Fibroblast of villous mesenchyme (primary cell): ENCODE measurements at places on chromosomes 11 and 22. TPM values are rescaled to one million over a fixed set of nuclear protein-coding genes. Genes with fewer than 3 reads are reported as not detected.
A peak's percentile ranks its signal among the peaks of the same experiment; 100 is the strongest.

DNA sequence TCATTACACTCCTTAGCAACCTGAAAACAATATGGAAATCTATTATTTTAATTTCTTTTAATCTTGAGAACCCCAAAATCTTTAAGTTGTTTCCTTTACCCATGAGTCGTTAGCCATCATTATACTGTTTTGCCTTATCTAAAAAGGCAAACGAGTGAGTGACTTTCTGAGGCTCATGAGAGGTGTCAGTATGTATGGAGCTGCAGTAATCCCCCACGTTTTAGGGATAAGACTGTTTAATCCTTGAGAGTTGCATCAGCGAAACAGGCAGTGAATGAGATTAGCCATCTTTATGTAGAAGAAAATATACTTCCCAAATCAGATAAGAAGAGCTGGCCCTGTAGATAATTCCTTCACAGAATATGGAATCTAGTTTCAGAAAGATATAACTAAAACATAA is 1147.0 kb downstream of the DLG2 start:
- DNase-seq, result no peak

- DNase-seq, result peak; percentile 95
Observed at GRCh38 chr11:135075740-135076139, 663.7 kb upstream of the B3GAT1 start.

DNA sequence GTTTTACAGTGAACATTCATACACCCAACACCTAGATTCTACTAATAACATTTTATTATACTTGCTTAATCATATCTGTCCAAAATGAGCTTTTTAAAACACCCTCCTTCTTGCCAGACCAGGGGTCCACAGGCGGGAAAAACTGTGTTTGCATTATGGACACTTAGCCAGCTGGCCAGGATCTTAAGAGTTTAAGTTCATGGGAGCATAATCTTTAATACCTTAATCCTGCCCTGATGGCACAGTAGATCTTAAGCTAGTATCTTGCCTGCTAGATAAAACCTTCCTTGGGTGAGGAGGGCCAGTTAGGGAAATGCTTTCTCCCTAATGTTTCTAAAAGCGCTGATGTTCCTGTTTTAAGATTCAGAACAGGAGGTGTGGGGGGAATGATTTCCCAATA is 13.1 kb upstream of the CCDC134 start:
- DNase-seq, result peak; percentile 29

- DNase-seq, result no peak
Observed at GRCh38 chr22:45051419-45051818, 41.6 kb upstream of the PHF21B start.

LINC01488 gene
- total RNA-seq, result not detected in 2 replicates

GRCh38 chr11:34006876-34007275 is 44.7 kb upstream of the CAPRIN1 start:
- no peak for DNase-seq

APOL1 gene
- 12.9 and 21.6 TPM in 2 replicates for total RNA-seq

ZP1 gene
- not detected in 2 replicates for total RNA-seq

- no peak for DNase-seq
Observed at GRCh38 chr22:44994399-44995104, 15.3 kb downstream of the PHF21B start.

DNA sequence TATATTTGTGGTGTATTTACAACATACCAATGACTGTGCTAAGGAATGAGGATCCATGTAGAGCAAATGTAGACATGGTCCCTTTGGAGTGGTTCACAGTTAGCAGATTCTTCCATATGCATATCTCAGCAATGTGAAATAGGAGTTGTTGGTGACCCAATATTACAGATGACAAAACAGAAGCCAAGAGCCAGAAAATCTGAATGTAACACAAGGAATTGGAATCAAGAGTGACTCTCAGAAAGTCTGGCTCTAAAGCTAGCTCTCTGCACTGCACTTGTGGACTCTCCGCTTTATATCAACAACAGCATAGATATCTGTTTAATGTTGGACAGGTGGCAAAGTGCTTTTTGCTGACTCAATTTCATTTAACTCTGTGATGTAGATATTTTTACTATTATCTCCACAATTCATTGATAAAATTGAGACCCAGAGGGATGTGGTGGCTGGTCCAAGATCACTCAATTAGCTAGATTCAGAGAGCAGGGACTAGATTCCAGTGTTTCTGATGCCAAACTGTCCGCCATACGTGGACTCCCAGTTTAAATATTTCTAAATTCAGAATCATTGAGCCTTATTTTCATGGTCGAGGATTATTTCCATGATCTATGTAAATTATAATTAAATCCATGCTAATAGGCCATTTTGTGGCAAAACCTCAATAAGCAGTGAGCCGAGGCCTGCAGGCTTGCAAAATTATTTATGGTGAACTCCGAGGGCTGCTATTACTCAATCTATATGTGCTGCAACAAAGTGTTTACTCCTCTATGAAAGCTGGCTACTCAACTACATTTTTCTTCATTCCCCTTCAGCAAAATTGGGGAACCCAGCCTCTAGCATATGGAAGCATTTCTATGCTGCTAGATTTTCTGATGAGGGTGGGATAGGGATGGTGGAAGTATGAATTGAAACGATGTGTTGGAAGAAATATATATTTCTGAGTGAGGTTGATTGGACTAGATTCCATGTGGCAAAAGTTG is 21.1 kb upstream of the TENM4 start:
- DNase-seq, result no peak

- peak; percentile 38 for DNase-seq
Observed at GRCh38 chr22:20591660-20592310, 84.4 kb downstream of the MED15 start.

MS4A15 gene
- total RNA-seq, result not detected in 2 replicates

HSCB gene
- total RNA-seq, result 11.2 and 13.9 TPM in 2 replicates

LARGE2 gene
- total RNA-seq, result not detected in 2 replicates

MLC1 gene
- under 0.01 TPM in 2 replicates for total RNA-seq

GRCh38 chr11:833849-834311 is 1.1 kb downstream of the CD151 start:
- no peak for DNase-seq

OR5B21 gene
- under 0.01 TPM in 1 of 2 replicates, not detected in the other for total RNA-seq

- DNase-seq, result no peak
Observed at GRCh38 chr11:48081151-48082010, 101.0 kb downstream of the PTPRJ start.

BDNF gene
- total RNA-seq, result 20.6 and 25.5 TPM in 2 replicates

- peak; percentile 3 for DNase-seq
Observed at GRCh38 chr11:83689144-83689780, 403.1 kb upstream of the CCDC90B start.

OR52H1 gene
- 0.32 and 0.86 TPM in 2 replicates for total RNA-seq

- peak; percentile 54 for DNase-seq
Observed at GRCh38 chr11:72239313-72239848, 4.6 kb downstream of the PHOX2A start.

DNA sequence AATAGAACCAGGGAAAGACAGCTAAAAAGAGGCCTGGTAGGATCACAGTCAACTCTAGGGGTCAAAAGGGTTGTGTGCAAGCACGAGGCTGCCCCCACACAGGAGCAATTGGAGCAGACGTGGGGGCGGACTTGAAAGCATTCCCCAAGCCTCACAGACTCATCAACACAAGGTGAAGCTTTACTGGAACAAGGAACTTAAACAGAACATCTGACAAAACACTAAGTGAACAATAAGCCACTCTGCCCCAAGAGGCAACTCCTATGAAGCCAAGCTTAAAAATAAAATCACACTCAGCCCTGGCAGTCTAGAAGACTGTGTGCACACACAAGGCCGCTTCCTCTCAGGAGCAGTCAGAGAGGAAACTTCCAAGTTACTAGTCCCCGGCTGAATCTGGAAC is 32.2 kb upstream of the TEAD1 start:
- DNase-seq, result peak; percentile 61

DNA sequence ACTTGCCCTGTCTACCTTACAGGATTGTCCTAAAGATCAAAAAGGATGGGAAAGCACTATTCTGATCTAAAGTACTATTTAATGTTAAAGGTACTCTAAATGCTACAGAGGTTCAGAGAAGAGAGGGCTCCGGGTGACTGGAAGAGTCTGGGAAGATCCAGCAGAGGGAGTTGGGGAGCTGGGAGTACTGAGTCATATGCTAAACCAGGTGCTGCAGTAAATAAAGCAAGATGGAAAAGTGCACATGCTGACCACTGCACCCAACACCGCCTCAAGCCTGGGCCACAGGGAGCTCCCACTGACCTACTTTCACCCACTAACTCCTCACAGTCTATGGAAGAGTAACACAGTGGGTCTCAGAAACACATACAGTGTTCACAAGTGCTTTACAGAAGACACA is 49.3 kb downstream of the WT1 start:
- DNase-seq, result peak; percentile 76

DNA sequence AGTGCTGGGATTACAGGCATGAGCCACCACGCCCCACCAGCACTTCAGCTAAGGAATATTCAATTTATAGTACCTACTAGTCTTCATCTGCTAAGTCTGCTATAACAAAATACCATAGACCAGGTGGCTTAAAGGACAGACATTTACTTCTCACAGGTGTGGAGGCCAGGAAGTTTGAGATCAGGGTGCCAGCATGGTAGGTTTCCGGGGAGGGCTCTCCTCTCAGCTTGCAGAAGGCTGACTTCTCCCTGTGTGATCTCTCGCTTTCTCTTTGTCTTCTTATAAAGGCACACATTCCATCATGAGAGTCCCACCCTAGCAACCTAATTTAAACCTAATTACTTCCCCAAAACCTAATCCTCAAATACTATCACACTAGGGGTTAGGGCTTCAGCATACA is 433.0 kb downstream of the INSC start:
- DNase-seq, result no peak
